ENCODE measurements at places on chromosomes 3 and 15.
A peak's percentile ranks its signal among the peaks of the same experiment; 100 is the strongest.

- DNase-seq = no peak
Observed at GRCh38 chr15:74351670-74352069, 15.8 kb downstream of the CYP11A1 start.

- no peak for DNase-seq
Observed at GRCh38 chr3:124873226-124873625, 13.9 kb downstream of the ITGB5 start.

DNA sequence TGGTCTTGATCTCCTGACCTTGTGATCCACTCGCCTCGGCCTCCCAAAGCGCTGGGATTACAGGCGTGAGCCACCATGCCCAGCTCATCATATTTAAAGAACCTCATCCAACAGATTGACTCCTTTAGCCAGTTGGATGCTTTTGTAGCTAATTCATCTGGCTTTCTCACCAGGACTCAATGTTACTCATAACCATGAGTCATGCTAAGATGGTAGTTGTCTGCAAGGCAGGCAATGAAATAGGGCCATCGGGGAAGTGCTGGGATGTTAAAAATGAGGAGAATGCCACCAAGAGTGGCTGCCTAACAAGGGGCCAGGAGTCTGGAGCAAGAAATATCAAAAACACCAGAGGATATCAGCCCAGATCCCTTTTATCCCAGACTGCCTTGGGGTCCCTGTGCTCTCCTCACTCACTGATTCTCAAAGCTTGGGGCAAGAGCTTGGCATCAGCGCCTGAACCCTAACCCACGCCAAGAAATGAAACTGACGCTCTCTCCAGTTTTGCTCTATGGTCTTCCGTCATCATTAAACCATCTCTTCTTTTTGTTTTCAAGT is 7.4 kb upstream of the PCOLCE2 start:
- DNase-seq = no peak

DNA sequence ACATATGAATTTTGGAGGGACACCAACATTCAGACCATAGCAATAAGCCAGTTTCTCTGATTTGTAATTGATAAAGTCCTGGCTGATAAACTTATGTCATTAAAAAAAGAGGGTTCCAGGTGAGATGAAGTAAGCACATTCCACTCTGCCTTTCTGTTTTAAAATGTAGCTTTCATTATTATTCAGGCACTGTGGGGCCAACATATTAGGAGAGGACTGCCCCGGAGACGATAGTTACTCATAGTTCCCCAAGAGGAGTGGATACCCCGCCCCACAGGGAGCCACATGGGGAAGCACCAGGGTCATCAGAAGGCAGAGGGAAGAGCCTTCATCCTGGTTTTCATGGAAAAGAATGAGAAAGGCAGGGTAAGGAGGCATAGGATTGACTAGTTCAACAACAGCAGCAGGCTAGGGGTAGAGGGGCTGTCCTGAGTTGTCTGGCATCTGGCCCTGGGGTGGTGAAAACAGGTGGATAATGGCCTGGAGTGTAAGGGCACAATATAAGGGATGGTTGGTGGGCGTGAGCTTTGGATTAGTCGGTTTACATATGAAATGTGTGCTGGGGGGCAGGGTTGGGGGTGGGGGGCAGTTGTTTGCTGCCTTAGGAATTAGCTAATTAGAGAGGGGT is 78.7 kb upstream of the PROK2 start:
- no peak for DNase-seq

DNA sequence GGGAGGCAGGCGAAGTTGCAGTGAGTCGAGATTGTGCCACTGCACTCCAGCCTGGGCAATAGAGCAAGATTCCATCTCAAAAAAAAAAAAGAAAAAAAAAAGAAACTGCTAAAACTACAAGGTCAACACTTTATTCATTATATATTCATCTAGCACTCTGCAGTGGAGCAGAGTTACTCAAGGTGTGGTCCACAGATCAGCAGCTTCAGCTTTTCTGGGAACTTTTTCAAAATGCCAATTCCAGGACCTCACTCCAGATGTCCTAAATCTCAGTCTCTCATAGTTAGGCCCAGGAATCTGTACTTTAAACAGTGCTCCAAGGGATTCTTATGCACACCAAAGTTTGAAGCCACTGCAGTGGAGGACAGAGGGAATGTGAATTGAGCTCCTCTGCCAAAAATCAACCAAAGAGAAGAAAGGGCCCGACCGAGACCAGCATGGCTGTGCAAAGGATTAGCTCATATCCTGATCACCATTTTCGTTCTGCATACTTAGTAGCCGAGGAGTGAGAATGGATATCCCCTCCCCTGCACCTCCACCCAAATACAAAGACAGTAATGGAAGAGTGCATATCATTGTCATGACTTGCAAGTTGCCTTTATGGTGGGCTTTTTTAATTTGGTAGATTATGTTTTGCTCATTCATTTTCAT is 201.9 kb downstream of the MEX3B start:
- DNase-seq = no peak

- DNase-seq = peak; percentile 63
Observed at GRCh38 chr15:50876989-50877360, 31.5 kb upstream of the AP4E1 start.

GRCh38 chr3:141240286-141240685 is 8.7 kb downstream of the PXYLP1 start:
- DNase-seq = no peak

DNA sequence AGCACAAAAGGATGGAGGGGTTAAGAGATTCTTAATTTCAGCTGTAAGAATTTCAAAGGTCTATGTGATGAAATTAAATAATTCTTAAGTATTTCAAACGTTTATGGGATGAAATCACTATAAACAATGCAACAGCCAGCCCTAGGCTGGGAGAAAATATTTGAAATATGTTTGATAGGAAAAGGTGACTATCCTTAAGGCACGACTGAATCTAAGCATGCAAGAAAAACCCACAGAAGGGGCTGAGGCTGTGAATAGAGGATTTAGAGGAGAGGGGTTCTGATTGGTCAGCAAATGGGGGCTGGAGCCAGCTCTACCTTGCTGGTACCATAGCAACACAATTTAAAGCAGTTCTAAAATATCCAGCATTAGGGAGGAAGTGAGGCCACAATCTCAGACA is 220.8 kb upstream of the ATP10A start:
- no peak for DNase-seq

DNA sequence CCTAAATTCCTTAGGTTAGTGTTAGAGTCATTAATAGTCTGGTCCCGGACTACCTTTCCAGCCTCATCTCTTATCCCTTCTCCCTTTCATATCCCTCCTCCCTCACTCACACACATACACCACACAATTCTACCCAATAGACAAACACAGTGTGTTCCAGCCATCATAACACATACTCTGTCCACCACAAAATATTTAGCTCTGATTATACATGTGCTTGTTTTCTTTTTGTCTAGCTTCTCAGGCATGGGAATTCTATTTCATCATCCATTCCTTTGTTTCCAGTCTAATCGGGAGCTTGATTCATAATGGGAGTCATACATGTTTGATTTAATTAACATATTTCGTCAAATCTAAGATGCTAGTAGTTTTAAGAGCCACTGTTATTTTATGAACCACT is 161.8 kb upstream of the BFSP2 start:
- DNase-seq = no peak

DNA sequence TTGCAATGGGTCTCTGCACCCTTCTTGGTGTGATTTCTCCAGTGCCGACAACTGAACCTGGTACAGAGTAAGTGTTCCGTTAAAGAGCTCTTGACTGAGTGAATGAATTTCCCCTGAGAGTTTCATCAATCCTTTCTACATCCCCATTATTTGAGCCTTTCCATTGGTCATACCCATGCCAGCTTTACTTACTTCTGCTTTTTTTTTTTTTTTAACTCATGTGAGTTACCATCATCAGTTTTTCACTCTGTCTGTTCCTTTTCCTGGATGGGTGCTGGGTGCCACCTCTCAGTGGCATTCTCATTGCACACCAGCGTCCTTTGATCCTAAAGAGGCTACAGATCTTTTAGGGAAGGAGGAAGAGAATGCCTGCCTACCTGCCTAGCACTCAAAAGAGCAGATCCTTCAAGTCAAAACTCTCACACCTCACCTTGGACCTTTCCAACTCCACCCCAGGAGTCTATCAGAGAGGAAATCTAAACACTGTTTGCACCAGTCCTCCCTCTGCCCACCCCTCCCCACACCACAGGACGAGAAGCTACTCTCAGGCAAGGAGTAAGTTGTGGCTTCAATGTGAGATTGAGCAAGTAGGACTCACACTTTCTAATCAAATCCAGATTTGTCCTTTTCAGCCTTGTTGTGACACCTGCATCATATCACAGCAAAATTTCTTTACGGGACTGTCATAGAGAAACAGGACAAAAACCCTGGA is 13.1 kb upstream of the USP3 start:
- DNase-seq = no peak

DNA sequence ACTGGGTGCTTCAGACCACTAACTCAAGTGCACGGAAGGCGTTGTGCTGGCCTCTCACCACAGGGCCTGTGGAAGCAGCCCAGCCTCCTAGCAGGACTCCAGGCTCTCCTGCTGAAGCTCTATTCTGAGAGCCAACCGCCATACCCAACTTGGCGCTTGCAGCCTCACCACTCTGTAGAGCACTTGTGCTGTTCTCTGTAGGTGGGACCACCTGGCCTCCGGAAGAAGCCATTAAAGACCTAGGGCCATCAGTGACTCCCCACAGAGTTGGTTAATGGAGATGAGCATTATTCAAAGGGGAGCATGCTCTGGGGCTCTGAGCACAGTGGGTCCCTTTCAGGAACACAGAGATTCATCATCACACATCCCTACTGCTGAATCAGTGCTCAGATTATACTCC is 50.9 kb downstream of the C3orf85 start:
- DNase-seq = no peak

- no peak for DNase-seq
Observed at GRCh38 chr15:78620021-78620526, 722 bp downstream of the CHRNA3 start.

GRCh38 chr3:52848617-52849016 is 13.8 kb upstream of the MUSTN1 start:
- DNase-seq = no peak

DNA sequence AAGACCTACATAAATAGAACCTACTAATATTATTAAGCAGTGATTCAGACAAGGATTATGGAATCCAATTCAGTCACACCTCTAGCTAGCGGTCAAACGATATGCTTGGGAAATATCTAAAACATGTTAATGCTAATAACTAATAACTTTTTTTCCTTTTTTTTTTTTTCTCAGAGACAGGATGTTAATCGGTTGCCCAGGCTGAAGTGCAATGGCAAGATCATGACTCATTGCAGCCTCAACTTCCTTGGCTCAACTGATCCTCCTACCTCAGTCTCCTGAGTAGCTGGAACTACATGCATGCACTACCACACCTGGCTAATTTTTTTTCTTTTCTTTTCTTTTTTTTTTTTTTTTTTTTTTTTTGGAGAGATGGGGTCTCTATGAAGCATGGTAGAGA is 124.1 kb downstream of the NR2E3 start:
- DNase-seq = no peak

DNA sequence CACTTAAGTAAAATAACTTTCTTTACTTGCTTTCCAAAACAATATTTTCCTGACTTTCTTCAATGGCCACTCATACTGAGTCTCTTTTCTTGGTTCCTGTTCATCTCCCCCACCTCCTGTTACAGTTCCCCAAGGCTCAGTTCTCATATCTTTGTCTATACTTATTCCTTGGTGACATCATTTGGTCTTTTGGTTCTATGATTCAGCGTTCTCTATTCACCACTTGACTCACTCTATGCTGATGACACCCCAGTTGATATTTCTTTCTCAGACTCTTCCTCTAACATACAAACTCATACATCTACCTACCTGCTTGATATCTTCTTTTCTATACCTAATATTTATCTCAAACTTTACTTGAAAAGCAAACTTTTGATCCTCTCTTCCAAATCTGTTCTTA is 85.0 kb upstream of the P3H2 start:
- no peak for DNase-seq

DNA sequence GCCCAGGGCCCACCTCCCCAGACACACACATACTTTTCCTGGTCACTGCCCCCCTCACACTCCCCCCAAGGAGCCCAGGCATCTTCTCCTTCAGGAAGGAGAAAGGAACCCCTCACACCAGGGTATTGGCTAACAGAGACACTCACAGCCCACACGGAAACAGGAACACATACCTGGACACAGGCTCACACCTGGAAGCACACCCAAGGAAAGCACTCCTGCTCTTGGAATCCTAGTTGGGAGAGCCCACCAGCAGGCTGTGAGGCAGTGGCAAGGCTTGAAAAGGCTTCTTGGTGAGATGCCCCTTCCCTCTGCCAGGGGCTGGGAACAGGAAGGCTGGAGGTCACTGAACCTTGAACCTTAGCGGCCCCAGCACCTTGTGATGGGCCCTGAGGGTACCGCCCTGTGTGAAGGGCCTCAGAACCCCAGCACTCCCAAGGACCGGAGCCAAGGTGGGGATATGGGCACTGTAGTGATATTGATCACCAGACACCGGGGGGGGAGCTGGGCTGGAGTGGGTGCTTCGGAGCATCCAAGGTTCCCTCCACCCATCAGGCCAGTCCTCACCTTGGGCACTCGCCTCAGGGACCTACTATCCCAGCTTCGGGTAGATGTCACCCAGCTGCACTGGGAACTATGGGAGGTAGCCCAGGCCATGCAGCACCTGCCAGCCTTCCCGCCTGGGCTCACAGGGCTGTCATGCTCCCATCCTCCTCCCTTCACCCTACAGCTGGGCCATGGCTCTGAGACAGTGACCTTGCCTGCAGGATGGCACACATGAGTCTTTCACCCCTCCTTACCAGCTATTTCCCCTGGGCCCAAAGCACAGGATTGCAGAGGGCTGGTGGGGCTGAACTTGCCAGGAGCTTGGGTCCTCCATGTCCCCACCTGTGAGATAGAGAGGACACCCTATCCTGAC is 16.4 kb downstream of the MYL3 start:
- no peak for DNase-seq

DNA sequence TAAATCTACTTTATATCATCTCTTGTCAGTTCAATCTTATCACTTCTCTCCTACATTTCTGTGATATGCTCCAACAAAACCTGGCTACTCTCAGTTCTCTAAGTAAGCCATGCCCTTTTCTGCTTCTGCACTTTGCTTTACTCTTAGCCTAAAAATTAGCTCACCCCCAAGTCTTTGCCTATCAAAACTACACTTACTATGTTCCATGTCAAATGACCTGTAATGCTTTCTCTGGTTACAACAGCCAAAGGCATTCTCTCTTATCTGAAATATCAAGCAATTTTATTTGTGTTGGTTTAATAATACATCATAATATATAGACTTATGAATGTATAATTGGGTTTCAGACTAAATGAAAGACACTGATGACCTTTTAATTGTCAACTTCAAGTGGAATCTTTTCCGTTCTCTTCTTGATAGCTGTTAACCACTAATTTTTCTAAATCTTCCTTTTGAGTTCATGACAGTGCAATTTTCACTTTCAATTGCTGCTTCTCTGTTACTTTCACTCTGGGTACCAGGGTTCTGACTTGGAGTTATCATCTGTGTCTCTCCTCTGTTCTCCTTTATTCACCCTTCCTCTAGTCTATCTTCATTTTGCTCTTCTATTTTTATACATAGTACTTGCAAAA is 619.0 kb upstream of the GOLIM4 start:
- no peak for DNase-seq

GRCh38 chr3:13191016-13191415 is 117.8 kb upstream of the IQSEC1 start:
- no peak for DNase-seq

Data from activated naive CD4-positive, alpha-beta T cell treated with Interleukin-2 at 50 U/mL for 16 hours (primary cell).